ENCODE measurements at places on chromosomes 6 and 20.

DNA sequence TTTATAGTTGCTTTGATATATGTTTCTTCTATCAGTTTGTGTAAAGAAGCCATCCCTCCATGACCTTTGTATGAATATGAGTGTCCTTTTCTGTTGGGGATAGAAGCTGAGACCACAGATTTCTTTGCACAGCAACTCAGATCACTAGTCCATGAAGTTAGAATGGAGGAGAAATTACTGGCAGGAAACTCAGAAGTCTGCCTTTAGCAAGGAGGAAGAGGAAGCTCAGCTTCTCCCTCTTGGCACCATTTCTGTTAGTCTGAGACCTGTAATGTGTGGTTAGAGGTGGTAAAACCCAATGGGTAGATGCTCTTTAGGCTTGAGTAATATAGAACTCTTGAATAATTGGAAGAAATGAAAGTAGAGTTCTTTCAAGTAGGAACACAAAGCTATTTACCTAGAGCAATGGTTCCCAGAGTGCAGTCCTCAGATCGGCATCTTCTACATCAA is 995.3 kb upstream of the FLRT3 start:
- DNase-seq = no peak

DNA sequence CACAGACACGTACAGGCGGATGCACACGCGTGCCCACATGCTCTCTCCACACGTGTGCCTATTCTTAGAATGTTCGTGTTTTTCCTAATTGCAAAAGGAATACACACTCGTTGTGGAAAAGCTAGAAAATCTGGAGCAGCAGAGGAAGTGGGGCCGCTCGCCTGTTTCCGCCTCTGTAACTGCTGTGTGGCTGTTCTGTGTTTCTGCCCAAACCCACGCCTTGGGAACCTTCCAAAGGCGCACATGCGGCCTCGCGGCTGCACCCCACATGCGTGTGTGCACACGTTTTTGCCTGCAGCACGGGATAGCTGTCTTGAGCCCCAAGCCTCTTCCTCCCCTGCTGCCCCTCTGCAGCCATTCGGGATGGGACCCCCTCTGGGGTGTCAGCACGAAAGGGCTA is 12.2 kb downstream of the SLC17A9 start:
- no peak for DNase-seq

DNA sequence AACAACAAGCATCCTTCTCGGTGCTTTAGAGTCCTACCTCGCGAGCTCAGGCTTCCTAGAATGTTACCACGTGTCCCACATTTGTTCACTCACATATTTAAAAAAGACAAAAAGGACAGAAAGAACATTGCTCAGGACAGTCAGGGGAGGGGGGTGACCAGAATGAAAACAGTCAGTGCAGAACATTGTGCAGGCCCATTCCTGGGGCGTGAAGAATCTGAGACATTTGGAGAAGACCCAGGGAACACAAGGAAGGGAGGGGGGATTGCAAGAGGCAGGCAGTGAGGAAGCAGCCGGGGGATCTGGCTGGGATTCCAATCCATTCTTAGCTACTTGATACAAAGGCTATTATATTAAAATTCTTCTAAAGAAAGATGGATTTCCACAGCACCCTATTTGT is 270.4 kb upstream of the CITED2 start:
- DNase-seq = no peak

GRCh38 chr6:28449056-28449455 is 5.8 kb upstream of the ZSCAN23 start:
- no peak for DNase-seq

Data from HEK293T (cell line).